ENCODE measurements at places on chromosomes 5 and 9.

DNA sequence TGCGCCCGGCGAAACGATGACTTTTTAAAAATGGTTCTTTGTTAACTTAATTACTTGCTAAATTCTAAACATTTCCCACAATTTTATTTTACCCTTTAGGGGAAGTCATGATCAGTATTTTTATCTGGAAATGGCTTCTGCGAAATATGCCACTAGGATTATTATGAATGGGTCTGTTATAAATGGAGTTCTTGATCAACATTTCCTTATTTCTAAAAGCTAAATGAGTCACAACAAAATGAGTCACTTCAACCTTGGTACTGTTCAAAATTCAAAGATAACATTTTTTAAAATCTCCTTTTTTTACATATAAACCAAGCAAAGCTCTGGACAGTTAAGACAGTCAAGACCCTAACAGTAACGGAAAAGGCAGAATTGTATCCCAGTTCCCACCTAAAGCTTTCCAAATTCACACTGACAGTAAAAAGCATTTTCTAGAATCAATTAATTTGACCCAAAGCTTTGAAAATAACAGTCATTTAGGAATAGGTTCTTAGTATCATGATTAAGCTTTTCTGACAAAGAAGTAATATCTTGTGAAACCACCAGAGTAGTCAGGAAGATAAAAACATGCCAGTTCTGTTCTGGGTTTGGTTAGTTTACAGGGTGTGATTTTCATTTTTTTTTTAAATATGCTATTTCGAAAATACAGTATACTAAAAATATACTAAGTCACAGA is 81.7 kb downstream of the LHFPL2 start:
- DNase-seq, result no peak

- DNase-seq, result no peak
These were observed 61.8 kb downstream of the NDFIP1 start for GRCh38 chr5:142170254-142170953.

GRCh38 chr5:57320582-57320981 is 146.7 kb downstream of the GPBP1 start:
- DNase-seq, result no peak

- DNase-seq, result no peak
These were observed 17.9 kb downstream of the SLC25A25 start for GRCh38 chr9:128085943-128086342.

DNA sequence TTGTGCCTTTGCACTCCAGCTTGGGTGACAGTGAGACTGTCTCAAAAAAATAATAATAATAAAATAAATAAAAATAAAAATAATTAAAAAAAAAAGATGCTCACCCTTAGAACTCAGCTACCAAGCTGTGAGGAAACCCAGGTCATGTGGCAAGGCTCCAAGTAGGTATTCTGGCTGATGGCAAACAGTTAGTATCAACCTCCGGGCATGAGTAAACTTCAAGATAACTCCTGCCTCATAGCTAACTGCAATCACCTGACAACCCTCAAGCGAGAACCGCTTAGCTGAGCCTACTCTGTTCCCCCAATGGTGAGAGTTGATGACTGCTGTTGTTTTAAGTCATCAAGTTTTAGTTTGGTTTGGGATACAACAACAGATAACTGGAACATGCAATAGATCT is 6.1 kb upstream of the SLC44A1 start:
- no peak for DNase-seq

DNA sequence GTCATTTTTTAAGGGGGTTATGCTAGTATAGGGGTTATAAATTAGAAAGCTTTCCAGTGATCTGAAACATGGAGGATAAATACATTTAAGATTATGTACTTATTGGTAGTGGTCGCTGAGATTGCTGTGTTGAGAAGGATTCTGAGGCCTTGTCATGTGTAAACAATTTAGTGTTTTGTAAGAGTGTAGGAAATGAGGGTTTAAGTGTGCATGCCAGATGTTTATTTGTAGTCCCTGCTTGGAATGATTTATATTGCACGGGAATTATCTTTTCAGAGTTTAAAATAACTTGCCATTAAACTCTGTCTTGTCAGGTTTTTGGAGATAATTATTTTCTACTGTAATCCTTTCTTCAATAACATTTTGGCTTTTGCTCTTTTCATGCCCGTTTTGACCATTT is 19.4 kb downstream of the ZNF618 start:
- DNase-seq, result no peak

DNA sequence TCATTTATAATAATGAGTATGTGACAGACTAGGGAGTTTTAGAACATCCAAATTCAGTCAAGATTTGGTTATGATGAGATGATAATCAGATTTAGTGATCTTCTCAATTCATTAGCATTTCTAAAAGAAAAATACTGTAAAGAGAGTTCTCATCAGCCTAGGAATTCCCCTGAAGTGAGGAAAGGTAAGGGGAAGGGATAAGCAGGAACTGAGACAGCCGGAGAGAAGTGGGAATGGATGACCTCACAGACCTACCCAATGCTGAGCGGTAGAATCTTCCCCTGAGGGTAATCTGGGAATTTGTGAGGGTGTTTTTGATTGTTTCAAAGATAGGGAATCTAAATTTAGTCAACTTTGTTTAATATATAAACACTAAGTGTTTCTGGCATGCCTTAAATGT is 16.7 kb upstream of the GPBP1 start:
- no peak for DNase-seq

DNA sequence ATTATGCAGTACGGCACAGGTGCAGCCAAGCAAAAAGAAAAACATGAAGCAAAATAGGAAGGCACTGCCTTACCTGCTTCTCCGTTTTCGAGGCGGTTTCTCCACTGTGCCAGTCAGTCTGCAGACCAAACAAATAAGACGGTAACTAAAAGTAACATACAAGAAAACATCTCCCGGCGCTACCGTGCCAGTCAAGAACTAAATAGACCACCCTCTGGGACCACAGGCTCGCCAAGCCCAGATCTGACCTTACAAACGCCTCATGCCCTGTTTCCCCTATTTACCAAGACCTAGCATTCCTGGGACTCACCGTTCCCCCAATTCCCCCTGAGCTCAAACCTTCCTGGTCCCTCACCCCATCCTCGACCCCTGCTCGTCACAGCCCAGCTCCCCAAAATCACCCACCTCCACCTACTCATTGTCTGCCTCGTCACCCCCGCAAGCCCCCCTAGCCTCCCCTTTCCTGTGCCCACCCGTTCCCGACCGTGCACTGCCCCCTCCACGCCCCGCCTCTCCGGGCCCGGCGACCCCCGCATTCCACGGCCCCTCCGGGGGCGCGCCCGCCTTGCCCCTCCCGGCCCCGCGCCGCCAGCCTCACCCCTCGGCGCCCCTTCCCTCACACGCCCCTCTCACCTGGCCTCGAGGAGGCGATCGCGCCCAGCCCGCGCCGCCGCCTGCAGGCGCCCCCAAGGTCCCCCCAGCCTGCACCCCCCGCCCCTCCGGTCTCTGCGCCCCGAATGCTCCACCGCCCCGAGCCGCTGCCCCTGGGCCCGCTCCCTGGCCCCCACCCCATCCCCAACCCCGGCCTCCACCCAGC is 560 bp downstream of the SCAI start:
- DNase-seq, result peak; percentile 37

DNA sequence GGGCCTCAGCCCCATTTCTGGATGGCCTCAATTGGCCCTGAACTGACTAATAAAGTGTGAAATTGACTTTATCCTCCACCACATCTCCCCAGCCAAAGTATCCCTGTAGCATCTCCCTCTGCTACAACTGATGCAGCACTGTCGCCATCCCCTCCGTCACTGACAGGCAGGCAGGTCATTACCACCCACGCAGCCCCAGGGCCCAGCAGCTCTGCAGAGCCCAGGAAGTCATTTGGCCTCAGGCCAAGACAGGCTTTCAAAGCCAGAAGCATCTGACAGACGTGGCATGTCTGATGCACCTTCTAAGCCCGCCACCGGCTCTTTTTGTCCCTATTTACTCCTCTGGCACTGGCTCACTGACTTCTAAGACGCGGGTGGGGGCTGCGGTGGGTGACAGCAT is 65.3 kb downstream of the ARHGEF37 start:
- no peak for DNase-seq

DNA sequence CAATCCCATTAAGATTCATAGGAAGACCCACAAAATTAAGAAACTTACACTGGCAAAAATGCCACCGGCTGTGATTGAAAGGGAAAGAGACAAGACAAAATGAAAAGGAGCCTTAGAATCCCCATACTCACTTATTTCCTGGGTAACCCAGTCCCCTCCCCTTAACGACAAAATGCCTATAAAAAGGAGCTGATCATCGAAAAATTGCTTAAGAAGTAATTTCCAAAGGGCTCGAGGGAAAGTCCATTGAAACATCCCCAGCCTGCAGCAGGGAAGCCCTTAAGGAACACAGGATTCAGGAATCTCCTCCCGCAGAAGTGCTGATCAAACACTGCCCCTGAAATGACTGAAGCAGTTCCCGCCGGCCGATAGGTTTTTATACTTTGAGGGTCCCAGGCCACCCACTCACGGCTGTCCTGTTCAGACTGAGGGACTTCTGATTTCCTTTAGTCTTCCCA is 677 bp upstream of the ZNF79 start:
- no peak for DNase-seq

DNA sequence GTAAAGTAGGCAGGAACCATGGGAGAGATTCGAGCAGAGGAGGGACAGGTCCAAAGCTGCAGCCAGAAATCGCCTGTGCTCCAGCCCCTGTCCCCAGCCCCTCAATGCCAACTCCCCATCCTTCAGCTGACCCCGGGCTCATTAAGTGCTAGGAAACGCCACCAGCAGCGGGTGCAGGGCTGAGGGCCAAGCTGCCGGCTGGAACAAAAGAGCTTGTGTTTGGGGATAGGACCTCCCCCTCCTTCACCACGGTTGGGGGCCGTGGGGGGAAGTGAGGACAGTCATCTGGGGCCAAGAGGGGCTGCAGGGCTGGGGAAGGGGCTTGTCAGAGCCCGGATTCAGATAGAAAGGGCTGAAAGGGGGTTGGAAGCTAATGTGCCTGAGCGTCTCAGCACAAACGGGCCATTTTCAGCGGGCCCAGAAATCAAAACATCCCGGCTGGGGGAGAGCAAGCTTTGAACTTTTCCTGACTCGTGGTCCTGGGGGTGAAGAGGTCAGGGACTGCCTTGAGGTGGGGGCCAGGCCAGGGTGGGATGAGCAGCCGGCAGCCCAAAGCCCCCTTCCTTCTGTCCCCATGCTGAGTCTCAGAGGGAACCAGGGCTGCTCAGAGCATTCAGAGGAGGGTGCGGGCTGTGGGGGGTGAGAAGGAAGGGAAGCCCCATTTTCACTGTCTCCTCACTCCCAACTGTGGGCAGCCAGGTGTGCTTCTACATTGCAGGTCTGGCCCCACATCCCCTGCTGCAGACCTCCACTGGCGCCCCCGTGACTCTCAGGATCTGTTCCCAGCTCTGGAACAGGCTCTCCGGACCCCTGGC is 69.4 kb upstream of the DAB2IP start:
- no peak for DNase-seq
